ENCODE measurements at places on chromosomes 1 and 21. TPM values are rescaled to one million over a fixed set of nuclear protein-coding genes. Genes with fewer than 3 reads are reported as not detected.

The SNX7 gene
- total RNA-seq: 24.0 TPM

The VHLL gene
- not detected for total RNA-seq

The SYT11 gene
- 6.0 TPM for total RNA-seq

The NBPF4 gene
- total RNA-seq: not detected

The EFNA1 gene
- total RNA-seq: 12.2 TPM

The BTG3 gene
- total RNA-seq: 22.7 TPM

The KRTAP12-3 gene
- total RNA-seq: not detected

The COL11A1 gene
- total RNA-seq: 0.18 TPM

The RGS18 gene
- total RNA-seq: not detected

The GJA9 gene
- not detected for total RNA-seq

The DCDC2B gene
- not detected for total RNA-seq

The PTGER3 gene
- under 0.01 TPM for total RNA-seq

The CFHR2 gene
- total RNA-seq: not detected

The ADIPOR1 gene
- total RNA-seq: 91.0 TPM

The IRF6 gene
- total RNA-seq: 0.32 TPM

The NCF2 gene
- not detected for total RNA-seq

The C8B gene
- total RNA-seq: not detected

Measured in cardiac atrium fibroblast (primary cell).